ENCODE measurements at places on chromosomes 13 and 19.

DNA sequence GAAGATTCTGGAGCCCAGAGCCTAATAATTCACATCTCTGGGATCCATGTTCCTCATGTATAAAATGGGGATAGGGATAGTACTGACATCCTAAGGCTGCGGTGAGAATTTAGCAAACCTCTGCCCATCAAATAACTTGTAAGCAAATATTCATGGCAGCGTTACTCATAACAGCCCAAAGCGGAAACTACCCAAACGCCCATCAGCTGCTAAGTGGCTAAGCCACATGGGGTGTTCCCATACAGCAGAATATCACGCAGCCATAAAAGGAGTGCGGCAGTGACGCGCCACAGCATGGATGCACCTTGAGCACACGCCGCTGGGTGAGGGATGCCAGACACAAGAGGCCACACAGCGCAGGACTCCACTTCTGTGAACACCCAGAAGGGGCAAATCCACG, 19.7 kb downstream of the VRK3 start:
- no peak for DNase-seq

DNA sequence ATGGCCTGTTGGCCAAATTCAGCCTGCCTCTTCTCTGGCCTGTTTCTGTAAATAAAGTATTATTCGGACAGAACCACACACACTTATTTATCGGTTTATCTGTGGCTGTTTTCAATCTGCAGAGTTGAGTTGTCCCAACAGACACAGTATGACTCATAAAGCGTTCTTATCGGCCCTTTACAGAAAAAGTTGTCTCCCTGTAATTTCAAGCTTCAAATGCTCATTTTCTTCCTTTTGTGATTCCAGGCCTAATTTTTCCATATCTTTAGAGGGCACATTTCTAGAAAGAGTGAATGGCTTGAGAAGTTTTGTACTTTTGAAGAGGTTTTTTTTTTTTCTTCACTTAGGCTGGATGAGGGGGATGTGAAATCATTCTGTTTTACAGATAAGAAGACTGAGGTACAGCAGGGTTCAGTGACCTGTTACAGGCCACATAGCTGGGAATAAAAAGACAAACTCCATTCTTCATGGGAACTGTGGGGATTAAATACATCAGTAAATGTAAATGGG, 440.9 kb downstream of the TSHZ3 start:
- no peak for DNase-seq

GRCh38 chr13:31001647-31002046, 69.2 kb downstream of the TEX26 start:
- DNase-seq, result no peak

- no peak for DNase-seq
Observed at GRCh38 chr13:112204346-112205327, 137.7 kb downstream of the SOX1 start.
